ENCODE measurements at places on chromosomes 1 and 21.

- DNase-seq, result no peak
Measured at GRCh38 chr1:227917081-227917950, 30.4 kb downstream of the WNT9A start.

- DNase-seq, result no peak
Measured at GRCh38 chr1:70503358-70503757, 92.3 kb downstream of the CTH start.

- no peak for DNase-seq
Measured at GRCh38 chr1:170887726-170888125, 47.6 kb upstream of the MROH9 start.

- DNase-seq, result no peak
Measured at GRCh38 chr1:7069931-7070330, 284.7 kb downstream of the CAMTA1 start.

DNA sequence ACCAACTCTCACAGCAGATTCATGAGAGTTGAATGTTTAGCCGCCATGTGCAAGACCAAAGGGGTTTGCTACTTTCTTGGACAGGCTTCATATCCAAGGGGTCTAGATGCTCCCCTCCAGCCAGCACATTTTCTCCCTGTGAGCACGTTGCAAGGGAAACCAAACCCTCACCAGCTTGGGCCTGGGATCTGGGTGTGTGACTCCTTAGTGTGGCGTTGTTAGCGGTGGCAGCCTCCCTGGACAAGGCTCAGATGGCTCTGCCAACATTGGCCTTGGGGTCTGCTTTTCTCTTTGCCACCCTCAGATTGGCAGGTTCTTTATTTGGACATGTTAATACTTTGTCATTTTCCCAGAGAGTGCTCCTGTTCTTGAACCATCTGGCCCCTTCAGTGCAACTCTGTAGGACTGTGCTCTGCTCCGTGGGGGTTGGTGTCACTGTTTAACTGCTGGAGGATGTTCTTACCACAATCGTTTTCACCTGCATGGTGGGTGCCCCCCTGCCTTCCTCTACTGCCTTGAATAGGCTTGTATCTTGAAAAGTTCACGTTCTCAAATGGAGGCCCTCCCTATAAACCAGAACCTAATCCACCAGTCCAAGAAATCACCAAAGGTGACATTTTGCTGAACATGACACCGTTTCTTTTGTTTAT is 13.4 kb downstream of the ABCG1 start:
- DNase-seq, result no peak

DNA sequence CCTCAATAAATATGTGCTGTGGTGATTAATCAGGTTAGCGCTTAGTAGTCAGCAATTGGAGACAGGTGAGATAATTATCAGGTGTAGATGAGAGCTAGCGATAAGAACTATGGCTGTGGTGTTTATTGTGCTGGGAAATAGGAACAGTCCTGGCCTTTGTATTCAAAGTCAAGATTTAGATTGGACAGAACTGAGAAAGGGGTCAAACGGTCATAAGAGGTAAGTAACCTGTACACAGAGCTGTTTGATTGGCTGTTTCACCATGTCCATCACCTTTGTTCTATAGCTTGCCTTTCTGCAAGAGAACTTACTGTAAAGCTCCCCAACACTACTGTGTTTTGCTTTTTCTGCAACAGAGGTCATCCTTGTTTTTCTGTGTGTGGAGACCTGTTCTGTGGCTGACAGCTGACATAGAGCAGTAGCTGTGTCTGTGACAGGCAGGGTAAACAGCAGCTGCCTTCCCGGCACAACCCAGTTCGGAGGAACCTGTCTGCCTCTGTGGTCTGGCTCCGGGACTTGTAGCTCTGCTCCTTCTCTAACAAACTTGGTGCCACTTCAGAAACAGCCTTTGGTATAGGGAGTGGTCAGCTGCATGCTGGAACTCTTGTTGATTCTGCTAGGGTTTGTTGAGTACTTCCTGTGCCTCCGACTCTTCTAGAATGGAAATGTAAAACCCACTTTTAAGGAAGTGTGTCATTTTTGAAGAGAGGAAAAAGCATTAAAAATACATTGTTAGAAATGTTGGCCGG is 21.1 kb upstream of the CDC42 start:
- no peak for DNase-seq

GRCh38 chr1:244339073-244339692 is 112.5 kb downstream of the ADSS2 start:
- no peak for DNase-seq

DNA sequence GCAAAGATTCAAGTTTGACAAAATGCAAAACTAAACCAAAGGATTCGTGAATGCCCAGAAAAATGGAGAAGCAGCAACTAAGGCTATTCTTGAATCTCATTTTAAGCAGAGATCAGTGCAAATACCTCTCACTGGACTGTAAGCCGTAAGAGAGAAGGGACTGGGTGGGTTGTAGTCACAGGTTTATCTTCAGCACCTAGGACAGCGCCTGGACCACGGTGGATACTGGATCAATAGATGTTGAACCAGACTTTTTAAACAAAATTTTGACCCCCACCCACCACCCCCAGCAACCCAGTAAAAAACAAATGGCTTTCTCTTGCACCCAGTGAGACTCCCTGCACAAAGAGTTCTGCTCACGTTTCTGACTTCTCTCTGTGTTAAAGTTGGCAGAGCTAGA is 347.1 kb downstream of the AJAP1 start:
- DNase-seq, result no peak

DNA sequence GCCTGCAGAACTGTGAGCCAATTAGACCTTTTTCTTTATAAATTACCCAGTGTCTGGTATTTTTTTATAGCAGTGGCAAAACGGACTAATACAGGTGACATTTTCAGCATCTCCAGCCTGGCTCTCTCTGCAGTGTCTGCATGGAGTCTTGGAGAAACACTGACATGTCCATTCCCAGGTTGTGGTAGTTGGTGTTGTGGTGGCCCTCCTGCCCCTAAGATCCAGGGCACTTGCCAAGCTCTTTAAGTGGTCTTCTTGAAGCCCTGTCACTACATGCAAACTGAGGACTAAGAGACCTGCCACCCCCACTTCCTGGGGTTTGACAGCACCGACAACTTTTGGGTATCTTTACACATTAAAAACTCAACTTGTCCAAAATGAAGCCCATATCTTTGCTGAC is 419.4 kb downstream of the NPHP4 start:
- no peak for DNase-seq

DNA sequence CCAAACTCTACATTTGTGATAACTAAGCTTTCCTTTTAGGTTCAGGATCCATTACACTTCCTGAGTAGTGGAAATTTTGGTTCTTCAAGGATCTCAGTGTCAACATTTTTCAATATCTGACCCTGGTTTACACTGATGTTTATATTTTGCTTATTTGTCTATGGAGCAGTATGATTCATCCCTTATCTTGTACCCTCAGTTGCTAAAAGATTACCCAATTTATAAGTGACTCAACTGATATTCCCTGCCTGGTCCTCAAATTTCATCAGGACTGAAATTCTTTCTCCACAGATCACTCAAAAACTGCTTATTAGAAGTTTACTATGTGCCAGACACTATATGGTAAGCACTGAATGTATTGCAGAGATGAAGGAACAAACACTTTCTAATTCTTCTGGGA is 139.1 kb upstream of the CHRM3 start:
- no peak for DNase-seq

- no peak for DNase-seq
Measured at GRCh38 chr1:36080801-36081200, 3.1 kb upstream of the TEKT2 start.

- no peak for DNase-seq
Measured at GRCh38 chr1:26459573-26460031, 12.6 kb upstream of the HMGN2 start.

DNA sequence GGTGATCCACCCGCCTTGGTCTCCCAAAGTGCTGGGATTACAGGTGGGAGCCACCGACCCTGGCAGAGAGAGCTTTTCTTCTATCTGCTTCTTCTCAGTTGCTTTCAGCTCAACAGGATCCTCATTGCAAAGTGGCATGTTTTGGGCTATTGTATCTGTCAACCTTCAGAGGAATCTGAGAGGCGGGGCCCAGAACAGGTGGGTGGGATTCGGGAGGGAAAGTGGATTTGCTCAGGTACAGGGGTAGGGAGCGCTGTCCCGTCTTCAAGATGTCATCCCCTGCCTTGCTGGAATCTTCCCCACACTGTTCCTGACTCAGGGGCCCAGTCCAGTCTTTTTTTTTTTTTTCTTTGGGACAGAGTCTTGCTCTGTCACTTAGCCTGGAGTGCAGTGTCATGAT is 26.9 kb upstream of the RCC2 start:
- DNase-seq, result no peak

GRCh38 chr1:94643819-94644218 is 102.3 kb upstream of the F3 start:
- DNase-seq, result no peak

DNA sequence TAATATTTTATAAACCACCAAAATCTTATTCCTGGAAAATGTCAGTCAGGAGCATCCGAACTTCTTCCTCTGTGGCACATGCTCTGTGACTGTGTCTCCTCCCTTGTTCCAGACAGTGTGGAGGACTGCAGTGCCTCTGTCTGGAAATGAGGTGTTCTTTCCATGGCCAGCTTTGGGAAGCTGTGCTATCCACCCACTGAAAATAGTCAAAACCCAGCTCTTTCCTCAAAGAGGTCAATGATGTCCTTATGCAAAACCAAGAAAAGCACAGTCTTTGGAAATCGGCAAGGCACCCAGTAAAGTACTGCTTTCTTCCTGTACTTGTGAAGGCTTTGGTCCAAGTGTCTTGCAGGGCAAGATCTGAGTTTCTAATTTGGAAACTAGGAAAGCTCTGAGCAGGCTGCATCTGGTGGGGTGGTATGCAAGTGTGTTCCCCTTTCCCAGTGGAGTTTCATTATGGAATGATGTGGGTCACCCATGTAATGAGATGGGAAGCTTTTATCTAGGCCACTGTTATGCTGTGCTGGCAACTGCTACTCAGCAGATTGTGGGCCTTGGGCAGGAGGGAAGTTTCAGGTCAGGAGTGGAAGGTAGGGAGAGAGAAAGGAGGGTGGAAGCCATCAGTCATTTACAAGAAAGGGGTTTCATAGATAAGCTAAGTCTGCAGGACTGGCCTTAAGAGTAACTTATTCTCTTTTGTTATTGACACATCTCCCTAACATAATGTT is 6.0 kb downstream of the KIAA0040 start:
- DNase-seq, result no peak

DNA sequence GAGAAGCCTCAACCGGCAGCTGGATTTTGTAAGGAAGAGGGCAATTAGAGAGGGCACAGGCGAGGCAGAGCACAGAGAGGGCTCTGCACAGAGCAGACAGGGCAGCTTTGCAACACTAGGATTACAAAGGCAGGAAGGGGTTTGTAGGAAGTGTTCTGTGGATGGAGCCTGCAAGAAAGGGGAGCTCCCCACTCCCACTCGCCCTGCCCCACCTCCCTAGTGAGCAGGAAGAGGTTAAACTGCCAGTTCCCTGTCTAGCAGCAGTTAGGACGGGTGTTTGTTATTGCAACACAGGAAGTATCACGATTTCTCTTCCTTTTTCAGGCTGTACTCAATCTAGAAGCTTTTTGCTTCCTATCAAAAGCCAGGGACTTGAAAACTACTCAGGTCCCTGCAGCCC is 63.3 kb upstream of the LRRC8D start:
- DNase-seq, result no peak

- DNase-seq, result no peak
Measured at GRCh38 chr21:43726686-43727518, 8.0 kb downstream of the PDXK start.

DNA sequence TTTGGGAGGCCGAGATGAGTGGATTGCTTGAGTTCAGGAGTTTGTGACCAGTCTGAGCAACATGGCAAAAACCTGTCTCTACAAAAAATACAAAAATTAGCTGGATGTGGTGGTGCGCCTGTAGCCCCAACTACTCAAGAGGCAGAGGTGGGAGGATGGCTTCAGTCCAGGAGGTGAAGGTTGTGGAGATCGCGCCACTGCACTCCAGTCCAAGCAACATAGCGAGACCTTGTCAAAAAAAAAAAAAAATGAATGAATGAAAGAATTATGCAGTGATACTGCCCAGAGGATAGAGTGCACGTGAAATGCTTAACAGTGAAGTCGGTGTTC is 429 bp upstream of the DPH2 start:
- DNase-seq, result no peak

DNA sequence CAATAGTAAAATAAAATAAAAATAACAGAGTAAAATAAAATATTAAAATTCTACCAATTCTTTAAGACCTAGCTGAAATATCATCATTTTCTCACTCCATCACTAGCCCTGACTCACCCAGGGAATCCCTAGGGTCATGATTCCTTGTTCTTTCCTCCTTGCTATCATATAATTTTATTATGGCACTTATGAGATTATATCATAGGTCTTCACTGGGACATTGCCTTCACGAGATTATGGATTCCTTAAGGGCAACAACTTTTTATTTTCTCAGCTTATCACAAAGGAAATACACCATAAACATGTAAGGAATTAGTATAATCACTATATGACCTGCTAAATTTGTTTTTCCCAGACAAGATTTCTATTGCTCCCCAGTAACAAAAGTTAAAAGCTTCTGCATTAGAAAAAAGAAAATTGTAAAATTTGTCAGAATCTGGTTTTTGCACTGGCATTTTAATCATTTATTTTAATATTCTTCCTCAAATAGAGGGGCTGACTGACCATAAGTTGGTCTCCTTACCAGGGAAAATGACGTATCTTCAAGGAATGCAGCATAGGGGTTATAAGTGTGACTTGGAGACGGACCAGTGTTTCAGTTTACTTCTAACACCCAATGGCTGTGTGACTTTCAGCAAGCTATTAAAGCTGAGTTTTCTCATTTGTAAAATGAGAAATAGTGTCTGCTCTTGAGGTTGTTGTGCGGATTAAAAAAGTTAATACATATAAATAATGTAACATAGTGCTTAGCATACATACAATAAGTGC is 8.8 kb upstream of the CLCA4 start:
- no peak for DNase-seq

GRCh38 chr1:43152866-43153265 is 19.2 kb downstream of the EBNA1BP2 start:
- no peak for DNase-seq
